ENCODE measurements at places on chromosomes 3 and 15.

DNA sequence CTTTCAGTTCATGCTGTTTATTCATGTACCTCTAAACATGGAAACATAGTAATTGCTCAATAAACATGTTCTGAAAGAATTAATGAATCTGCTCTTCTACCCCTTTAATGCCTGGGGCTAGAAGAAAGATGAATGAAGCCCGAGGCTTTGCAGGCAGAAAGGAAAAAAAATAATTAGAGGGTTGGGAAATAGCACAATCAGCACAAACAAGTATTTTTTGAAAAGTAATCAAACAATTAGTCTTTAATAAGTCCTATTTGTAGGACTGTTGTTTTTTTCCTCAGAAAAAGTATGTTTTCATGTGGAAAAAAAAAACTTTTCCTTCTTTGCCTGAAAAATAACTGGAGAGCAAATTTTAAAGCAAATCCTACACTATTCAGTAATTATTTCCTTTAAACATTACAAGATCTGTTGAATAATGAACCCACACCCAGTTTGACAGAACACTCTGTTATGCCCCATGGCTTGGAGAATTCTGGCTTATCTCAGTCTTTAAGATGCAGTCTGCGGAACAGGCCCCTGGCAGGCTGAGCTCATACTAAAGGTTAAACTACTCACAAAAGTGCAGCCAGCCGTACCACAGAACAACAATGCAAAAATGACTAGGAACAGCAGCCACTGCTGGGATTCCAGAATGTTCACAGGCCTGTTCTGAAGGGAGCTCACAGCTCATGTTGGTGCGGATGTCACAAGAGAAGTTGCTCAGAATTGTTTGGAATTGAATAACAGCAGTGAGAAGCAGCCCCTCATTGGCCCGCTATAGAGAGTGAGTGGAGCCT, 79.2 kb downstream of the ABI3BP start:
- no peak for DNase-seq

GRCh38 chr3:137205394-137206045, 247.7 kb downstream of the IL20RB start:
- DNase-seq: no peak

GRCh38 chr15:86556396-86557017, 476.8 kb downstream of the AGBL1 start:
- DNase-seq: no peak

DNA sequence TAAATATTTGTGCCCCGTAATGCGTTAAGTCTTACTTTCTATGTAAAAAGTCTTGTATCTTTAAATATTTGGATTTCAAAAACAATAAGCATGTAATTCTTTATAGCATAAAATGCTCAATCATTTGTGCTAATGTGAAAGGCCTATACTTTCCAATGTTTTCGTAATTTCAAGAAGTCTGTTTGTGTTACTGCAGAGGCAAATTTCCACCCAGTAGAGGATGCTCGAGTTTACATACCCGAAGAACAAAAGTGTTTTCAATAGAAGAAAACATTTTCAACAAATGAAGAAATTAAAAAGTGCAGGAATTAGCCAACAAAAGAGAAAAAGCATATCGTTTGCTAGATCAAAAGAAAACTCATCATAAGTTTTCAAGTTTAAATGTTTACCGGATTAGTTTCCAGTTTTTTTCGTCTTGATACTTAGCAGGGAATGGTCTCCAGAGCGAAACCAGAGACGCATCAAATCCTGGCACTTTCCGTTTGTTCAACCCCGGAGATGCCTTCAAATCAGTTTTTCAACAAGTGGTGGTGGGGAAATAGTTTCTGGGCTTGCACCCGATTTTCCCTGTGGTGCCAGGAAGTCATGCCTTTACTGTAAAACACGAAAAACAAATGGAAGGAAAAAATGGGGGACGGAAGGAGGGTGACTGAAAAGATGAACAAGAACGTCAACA, 1.0 kb downstream of the CGGBP1 start:
- DNase-seq: peak; percentile 20

DNA sequence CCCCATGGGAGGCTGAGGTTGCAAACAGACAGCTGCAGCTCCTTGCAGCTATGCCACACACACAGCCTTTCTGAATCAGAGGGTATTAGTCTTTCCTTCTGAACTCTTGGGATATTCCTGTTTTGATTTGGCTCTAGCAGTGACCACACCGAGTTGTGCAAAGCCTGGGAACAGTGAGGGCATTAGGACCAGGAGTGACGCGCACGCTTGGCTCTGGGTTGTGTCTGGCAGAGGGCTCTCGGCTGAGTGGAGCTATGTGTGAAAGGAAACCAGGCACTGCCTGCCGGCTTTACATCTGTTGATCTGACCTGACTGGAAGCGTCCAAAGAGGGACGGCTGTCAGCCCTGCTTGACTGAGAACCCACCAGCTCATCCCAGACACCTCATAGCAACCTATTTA, at the start of gene GALNT15:
GALNT15 (plus strand) TSS at position 292 of the 400 bp plus-strand sequence. CDS start 472 bp downstream, outside the sequence.
- DNase-seq: peak; percentile 86

- no peak for DNase-seq
Measured at GRCh38 chr15:36622197-36622795, 42.9 kb downstream of the CDIN1 start.

DNA sequence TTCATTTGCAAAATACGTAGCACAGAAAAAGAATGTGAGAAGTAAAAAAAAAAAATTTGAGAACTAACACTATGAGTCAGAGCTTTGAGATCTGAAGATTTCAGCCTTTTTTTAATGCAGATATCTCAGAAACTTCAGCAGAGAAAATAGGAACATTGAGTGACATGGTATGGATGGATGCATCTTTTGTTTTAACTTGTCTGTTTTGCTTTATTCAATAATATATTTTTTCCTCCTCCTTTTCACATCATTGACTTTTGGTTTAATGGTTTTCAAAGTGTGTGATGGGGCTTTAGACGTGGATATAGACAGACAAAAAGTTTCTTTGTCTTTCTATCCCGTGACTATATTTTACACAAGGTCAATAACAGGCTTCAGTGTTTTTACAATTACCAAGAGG, 426.7 kb upstream of the FRG2C start:
- no peak for DNase-seq

DNA sequence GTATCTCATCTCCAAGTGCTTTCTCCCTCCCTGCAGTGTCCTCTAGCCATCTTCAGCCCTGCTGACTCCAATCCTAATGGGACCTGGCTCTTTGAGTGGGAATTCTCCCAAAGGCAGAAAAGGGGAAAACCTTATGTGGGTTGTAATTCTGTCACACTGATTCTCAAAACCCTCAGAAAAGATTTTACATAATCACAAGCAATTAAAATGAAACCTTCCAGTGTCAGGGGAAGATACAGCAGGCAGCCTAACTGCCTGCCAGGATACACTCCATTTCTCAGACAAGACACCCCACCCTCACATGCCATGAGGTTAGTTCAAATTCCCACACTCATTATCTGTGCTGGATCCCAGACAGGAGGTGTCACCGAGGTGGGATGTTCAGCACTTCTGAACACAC, 121.4 kb downstream of the RFTN1 start:
- DNase-seq: no peak

GRCh38 chr15:33157371-33158037, 37.0 kb downstream of the FMN1 start:
- no peak for DNase-seq

- DNase-seq: no peak
Measured at GRCh38 chr15:65382921-65383320, 5.1 kb upstream of the IGDCC3 start.

GRCh38 chr3:168116279-168116678, 20.6 kb upstream of the GOLIM4 start:
- DNase-seq: no peak

DNA sequence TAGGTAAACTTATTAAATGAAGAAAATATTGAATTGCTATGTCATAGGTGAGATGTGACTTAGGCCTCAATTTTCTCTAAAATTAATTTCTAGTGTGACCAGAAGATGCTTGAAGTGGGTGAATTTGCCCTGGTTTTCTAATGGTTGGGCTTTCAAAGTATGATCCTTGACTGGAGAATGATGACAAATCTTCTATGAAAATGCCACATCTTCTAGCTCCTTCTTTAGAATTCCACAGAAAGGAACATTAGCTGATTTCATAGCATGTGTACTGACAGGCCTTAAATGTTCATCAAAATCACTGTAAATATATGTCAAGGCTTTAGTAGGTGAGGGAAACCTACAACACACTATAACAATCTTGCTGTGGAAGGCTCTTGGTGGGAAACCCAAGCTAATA, 8.9 kb downstream of the ABI3BP start:
- DNase-seq: no peak

DNA sequence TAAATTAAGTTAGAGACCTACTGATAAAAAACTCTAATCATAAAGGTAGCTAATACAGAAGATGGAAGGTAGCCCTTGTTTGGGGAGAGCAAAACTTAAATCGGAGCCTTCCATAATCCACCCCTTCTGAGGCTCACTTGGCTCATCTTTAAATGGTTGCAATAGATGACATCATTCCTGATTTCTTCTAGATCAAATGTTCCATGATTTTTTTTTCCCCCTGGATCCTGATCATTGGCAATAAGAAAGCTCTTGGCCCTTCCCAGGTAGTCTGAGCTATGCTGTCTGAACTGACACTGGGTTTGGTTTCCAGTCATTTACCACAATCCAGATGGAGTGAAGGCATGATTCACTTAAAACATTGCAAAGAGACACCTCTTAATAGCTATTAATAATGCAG, 92.5 kb downstream of the PIK3R4 start:
- DNase-seq: no peak
